ENCODE measurements at places on chromosomes 5 and 9.

DNA sequence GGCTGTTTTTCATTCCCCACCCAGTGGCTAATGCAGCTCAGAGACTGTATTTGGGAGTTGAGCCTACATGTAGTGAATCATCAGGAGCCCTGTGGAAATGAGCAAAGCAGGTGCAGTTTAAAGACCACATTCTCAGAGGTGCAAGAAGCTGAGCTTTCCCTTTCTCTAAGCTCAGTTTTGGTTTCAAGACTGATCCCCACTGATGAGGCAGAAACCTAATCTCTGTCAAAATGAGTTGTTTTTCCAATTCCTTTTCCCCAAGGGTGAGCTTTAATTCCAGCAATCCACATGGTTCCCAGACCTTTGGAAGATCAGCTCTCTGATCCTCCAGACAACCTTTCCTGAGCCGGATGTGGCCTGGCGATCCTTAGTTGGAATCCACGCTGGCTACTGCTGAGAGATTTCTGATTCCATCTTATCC is 420.5 kb downstream of the EBF1 start:
- DNase-seq, result no peak

GRCh38 chr9:115170358-115171073 is 52.6 kb upstream of the TNC start:
- no peak for DNase-seq

DNA sequence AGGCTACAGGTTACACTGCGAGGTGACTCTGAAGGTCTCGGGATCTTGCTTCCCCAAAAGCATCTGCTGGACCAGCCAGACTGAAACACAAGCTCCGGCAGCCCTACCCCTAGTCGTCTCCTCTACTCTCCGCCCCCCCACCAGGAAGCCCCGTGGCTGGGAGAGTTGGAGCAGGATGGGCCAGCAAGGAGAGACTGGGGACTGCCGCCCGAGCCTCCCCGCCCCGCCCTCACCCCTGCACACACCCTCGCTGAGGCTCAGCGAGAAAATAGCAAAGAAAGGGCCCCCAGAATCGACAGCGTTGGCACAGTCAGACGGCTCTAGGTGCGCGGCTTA is 1.3 kb downstream of the TRIM7 start:
- DNase-seq, result no peak

GRCh38 chr5:160348080-160348479 is 22.3 kb downstream of the C1QTNF2 start:
- DNase-seq, result no peak

DNA sequence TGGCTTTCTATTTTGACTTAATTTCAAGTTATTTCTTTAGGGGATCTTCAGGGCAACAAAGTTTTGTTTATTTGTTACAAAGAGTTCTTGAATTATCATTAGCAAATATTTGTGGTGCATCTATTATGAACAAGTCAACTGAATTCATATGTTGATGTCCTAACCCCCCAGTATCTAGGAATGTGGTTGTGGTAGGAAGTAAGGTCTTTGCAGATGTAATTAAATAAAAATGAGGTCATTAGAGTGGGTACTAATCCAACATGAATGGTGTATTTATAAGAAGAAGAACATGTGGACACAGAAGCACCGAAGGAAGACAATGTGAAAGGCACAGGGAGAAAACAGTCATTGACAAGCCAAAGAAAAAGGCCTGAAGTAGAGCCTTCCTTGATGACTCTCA is 474.0 kb upstream of the DAB2 start:
- DNase-seq, result no peak

DNA sequence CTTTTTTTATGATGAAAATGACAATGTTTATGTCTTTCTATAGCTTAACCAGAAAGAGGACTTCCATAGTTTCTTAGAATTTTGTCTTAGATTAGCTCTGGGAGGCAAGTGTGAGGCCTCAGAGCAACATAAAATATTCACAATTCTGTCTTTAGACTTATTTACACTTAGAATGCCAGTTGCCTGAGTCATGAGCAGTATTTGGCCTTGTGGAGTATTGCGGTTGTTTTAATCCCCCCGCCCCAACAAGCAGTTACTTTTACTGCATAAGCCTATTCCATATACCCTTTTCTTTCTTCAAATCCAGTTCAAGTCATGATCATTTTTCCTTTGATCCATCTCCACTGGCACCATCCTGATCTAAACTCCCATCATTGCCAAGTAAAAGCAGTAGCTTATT is 198.0 kb upstream of the EGFLAM start:
- no peak for DNase-seq

DNA sequence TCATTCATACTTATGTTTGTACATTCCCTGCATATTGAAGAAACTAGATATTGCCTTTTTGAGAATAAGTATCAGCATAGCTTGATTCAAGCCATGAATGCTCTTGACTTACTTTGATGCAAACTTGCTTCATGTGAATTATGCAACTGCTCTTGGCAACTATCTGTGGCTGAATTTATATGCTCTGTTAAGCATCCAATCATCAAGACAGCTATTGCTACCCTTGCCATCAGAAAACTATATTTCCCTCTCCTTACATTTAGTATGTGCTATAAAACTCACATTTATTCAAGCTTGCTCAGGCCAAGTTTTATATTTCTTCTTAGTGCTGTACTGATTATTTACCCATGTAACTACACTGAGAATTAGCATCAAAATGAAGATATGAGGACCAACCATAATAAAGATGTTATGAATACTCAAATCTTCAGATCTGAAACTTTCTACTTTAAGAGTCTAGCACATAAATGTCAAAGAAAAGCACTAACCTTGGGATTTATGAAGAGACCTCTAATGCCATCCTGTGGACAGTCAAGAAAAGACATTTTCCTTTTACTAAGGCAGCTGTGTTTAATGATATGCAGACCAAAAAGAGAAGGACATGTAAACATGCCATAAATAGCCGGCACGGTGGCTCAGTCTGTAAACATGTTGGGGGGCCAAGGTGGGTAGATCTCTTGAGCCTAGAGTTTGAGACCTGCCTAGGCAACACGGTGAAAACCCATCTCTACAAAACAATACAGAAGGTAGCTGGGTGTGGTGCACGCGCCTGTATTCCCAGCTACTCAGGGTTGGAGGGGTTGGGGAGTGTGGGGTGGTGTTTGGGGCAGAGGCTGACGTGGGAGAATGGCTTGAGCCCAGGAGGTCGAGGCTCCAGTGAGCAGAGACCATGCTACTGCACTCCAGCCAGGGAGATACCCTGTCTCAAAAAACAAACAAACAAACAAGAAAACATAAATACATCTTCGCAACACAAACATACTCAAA is 267.0 kb upstream of the TYRP1 start:
- no peak for DNase-seq

DNA sequence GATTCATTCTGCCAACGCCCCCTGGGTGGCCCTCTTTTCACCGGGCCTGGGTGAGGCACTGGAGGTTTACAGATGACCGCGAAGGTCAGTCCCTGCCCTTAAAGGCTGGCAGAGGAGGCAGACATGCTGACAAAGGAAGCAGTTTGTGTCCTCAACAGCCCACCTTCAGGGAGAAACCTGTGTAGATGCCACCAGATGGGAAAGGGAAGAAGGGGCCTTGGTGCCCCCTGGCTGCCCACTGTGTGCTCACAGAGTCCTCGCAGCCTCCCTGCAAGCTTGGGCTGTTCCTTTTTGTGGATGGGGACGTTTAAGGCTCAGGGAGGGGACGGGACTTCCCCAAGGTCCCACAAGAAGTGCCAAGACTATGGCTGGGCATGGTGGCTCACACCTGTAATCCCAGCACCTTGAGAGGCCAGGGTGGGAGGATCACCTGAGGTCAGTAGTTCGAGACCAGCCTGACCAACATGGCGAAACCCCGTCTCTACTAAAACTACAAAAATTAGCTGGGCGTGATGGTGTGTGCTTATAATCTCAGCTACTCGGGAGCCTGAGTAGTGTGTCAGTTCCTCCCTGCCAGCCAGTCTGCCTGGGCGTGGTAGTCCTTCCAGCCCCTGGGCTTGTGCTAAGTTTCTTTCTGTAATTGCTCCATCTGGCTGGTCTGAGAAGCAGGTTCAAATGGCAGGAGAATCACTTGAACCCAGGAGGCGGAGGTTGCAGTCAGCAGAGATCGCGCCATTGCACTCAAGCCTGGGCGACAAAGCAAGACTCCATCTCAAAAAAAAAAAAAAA is 36.2 kb downstream of the NEK6 start:
- DNase-seq, result no peak

DNA sequence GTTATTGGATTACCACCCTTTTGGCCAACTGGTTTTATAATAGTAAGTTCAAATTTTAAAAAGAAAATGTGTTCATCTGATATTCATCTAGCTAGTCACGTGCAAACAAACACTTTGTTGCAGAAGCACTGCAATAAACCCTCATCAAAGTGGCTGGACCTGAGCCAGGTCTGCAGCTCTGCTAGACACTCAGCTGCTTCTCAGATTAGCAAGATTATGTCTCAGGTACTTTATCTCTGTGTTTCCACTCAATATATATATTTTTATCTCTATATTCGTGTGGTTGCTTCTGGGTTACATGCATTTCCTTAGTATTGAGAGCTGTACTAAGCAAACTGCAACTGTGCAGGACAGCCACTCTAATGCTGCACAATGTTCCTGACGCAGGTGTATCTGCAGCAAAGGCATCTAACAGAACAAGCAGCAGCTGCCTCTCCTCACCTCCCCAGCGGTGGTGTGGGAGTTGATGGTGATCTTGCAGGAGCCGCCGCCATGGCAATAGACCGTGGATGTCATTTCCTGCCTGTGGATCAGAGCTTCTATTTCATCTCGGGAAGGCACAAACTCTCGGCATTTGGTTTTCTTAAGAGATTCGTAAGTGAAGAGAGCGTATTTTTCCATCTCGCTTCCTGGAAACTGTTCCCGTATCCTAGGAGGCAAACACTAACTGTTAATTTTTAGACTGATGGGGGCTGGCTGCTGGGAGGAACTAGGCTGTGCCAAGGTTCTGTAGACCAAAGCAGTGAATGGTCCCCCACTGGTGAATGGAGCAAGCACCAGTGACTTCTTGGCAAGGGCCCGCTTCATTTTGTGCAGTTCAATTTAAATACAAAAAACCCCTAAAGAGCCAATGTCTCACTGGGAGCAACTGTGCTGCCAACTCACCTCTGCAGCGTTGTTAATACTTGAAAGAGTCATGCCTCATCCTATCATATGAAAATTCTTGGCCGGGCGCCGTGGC is 56.7 kb upstream of the RETREG1 start:
- peak; percentile 56 for DNase-seq

DNA sequence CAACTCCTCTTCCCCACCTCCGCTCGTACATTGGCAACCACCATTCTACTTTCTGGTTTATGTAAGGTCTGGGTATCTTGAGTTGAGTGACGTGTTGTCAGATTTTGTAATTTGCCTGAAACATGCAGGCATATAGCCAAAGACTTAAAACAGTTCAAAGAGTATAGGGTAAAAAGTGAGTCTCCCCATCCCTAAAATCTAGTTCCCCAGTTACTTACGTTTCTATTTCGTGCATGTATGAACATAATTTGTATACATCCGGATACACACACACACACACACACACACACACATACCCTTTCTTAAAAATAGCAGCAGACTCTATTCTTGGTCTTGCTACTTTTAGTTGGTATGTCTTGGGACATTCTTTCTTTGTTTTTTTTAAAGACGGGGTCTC is 915 bp downstream of the HSDL2 start:
- no peak for DNase-seq

DNA sequence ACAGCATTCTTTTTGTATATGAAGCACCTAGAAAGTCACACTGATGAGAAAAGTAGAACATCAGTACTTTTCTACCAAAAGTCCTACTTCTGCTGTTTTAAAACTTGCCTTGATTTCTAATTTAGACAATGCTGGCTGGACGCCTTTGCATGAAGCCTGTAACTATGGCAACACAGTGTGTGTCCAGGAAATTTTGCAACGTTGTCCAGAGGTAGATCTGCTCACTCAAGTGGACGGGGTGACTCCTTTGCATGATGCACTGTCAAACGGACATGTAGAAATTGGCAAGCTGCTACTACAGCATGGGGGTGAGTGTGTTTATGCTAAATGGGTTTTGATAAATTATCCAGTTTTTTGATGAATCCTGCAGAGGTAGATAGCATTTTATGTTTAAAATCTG is 73.5 kb downstream of the SLF1 start:
- DNase-seq, result no peak

- DNase-seq, result no peak
Measured at GRCh38 chr9:122346478-122347347, 24.1 kb upstream of the PTGS1 start.

- DNase-seq, result no peak
Measured at GRCh38 chr5:74949976-74950375, 83.8 kb upstream of the FAM169A start.

Data from T-cell (primary cell).